Nephron progenitor cell (in vitro differentiated cells): ENCODE measurements at places on chromosomes 13 and 19.

DNA sequence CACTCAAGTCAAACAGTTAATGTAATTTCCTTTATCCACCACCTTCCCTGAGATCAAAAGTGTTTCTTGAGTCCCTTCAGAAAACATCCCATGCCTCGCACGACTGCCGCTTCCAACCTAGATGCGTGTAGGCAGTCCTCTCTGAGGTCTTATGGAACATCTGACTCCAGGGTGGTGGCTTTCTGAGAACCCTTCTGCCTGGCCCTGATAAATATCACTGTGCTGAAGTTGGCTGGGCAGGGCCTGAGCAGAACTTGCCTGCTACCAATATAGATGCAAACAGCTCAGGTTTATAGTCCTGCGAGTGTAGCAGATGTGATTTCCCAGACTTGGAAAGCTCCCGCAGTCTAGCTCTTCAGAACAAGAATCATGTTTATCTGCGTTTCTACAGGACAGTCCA lies 61.1 kb upstream of the GPR12 start:
- DNase-seq: no peak

- no peak for DNase-seq
These were observed 12.4 kb upstream of the CBLC start for GRCh38 chr19:44765033-44765948.

- DNase-seq: no peak
These were observed 517.2 kb upstream of the SPRY2 start for GRCh38 chr13:80858131-80858530.

DNA sequence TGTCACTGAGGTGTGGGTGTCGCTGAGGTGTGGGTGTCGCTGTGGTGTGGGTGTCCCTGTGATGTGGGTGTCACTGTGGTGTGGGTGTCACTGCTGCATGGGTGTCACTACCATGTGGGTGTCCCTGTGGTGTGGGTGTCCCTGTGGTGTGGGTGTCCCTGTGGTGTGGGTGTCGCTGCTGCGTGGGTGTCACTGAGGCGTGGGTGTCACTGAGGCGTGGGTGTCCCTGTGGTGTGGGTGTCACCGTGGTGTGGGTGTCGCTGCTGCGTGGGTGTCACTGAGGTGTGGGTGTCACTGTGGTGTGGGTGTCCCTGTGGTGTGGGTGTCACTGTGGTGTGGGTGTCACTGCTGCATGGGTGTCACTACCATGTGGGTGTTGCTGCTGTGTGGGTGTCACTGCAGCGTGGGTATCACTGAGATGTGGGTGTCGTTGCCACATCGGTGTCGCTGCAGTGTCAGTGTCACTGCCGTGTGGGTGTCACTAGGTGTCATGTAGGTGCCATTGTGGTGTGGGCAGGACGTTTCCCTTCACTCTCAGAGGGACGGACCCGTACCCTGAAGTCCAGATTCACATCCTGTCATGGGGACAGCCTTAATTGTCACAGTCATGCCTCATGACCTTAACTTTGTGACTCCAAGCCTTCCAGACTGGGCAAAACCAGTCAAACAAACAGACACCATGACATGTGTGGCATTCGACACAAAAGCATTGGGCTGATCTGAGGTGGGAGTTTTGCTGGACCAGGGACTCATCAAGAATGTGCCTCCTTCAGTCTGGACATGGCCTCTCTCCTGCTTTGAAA lies 12.7 kb upstream of the GAS6 start:
- DNase-seq: no peak

DNA sequence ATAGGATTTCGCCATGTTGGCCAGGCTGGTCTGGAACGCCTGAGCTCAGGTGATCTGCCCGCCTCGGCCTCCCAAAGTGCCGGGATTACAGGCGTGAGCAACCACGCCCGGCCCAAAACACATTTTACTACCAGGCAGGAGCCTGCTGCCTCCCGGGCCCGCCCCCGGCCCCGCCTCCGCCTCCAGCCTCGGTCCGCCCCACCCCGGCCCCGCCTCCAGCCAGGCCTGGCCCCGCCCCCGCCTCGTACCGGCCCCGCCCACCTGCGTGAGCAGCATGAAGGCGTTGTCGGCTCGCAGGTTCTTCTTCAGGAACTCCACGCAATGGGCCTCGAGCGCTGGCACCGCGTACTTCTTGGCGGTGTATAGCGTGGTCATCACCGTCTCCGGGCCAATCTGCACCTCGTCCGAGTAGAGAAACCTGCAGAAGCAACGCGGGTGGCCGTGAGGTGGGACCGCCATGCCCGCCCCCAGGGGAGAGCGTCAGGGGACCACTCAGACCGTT lies 22.7 kb downstream of the BTBD2 start:
- no peak for DNase-seq

DNA sequence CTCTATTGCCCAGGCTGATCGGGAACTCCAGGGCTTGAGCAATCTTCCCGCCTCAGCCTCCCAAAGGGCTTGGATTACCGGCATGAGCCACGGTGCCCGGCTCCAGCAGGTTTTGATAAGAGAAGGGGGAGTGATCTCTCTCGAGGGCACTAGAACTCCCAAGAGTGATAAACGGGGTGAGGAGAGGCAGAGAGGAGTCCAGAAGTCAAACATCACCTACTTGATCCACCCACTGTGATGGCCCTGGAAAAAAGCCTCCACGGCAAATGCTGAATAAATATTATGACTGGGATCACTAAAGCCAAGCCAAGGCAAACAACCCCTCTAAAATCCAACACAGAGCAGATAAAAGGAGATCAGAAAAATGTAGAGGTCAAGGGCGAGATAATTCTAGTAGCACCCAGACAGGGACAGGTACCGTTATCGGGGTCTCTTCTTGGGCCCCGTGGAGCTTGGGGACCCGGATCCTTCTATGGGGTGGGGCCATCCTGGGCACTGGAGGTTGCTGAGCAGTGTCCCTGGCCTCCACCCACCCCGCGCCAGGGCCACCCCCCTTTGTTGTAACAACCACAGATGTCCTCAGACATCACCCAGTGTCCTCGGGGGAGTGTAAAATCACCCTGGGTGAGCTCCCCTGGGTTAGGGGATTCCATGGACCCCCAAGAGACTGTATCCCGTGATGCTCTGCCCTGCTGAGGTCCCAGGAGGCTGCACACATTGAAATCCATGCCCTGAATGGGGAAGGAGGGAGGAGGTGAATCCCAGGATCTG lies 3.7 kb upstream of the CREB3L3 start:
- no peak for DNase-seq

GRCh38 chr19:6734096-6734696 lies 3.2 kb downstream of the GPR108 start:
- DNase-seq: no peak

DNA sequence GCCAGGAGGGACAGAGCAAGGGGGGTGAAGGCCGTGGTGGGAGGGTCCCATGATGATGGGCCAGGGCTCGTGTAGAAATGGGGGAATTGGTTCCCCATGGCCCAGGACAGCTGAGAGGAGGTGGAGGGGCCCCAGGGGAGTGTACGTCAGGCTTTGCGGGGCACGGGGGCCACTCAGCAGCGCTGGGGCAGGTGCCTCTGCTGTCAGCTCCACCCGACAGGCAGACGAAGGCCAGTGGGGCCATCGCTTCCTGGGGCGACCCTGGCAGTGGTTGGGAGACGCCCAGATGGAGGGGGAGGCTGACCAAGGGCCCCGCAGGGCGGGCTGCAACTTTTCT lies 1.9 kb upstream of the TEKTIP1 start:
- no peak for DNase-seq

DNA sequence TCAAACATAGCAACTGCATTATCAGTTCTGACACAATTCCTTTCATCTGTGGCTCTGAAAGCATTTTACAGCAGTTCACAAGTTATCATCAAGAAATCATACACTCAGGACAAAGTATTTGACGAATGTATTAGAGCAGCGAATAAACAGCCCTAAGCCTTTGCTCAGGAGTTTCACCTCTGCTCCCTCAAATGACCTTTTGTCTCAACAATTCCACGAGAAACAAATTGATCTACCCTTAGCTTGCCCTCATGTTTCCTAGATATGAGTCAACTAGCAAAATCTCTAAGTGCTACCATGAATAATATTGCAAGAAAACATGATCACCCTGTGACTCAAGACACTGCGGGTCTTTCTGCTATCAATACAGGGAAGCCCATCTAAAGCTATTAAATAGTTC lies 396.1 kb downstream of the EFNB2 start:
- no peak for DNase-seq

DNA sequence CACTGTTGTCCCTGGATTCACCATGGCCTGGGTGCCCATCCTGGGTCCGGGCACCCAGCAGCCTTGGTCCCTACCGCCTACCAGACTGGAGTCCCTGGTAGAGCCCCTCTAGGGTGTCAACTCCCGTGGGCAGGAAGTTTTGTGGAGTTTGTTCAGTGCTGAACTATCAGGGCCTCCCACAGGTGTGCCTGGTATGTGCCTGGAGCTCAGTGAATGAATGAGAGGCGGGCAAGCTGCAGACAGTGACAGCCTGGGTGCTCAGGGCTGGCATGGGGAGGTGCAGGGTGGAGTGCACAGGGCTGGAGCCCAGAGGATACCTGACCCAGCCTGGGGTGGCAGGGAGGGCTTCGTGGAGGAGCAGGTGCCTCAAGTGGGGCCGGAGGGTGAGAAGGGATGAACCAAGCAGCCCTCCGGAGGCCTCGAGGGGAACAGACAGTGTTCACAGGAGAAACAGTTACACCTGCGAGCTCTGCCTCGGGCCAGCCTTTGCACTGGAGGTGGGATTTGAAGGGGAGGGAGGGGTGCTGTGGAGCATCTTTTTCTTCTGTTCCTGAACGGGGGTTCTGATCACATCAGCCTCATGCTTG lies 29.6 kb downstream of the PAK4 start:
- DNase-seq: no peak

GRCh38 chr13:61779456-61779855 lies 363.8 kb upstream of the PCDH20 start:
- no peak for DNase-seq

DNA sequence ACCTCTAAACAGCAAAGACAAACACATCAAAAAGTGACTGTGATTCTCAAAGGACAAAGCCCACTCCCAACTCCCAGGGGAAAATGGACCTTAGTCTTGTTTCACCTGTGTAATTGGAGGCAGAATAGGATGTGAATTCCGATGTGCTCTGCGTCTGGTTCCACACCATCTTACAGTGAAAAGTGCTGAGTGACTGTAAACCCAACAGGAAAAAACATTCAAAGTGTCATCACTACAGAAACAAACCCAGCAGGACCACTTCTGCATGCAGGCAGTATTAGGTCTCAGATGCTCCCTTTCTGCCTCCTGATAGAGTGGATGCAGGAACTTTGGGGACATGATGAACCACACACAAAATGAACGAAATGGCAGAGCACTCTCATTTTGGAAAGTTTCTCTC lies 6.5 kb downstream of the UQCRFS1 start:
- no peak for DNase-seq

GRCh38 chr19:29277102-29277501 lies 64.2 kb upstream of the UQCRFS1 start:
- peak; percentile 18 for DNase-seq

GRCh38 chr13:41059456-41060081 lies 1.7 kb upstream of the WBP4 start:
- no peak for DNase-seq

GRCh38 chr13:30863231-30863630 lies 42.8 kb upstream of the MEDAG start:
- no peak for DNase-seq

- DNase-seq: no peak
These were observed 200 bp downstream of the MLLT1 start for GRCh38 chr19:6279620-6279930.

- DNase-seq: no peak
These were observed 169.5 kb upstream of the UFM1 start for GRCh38 chr13:38180126-38180525.

GRCh38 chr13:34421858-34422475 lies 520.1 kb upstream of the NBEA start:
- no peak for DNase-seq

- no peak for DNase-seq
These were observed 6.2 kb downstream of the ZNF763 start for GRCh38 chr19:11971041-11971440.

GRCh38 chr19:17967257-17968051 lies 547 bp downstream of the KCNN1 start:
- no peak for DNase-seq

DNA sequence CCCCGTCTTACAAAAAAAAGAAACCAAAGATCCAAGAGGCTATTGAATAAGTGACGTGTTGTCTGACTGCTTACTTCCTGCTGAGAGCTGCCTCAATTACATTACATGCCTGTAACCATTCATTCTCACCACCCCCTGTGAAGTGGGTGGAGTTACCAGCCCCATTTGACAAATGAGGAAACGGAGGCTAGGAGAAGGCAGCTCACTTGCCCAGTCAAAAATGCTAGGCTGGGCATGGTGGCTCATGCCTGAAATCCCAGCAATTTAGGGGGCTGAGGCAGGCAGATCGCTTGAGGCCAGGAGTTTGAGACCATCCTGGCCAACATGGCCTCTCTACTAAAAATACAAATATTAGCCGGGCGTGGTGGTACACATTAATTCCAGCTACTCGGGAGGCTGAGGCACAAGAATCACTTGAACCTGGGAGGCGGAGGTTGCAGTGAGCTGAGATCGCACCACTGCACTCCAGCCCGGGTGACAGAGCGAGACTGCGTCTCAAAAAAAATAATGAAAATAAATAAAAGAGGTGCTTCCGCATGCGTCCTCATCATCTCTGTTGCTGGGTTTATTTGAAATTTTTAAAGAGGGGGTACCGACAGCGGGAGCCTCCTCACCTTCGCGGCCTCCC lies 499 bp downstream of the LSM7 start:
- no peak for DNase-seq

DNA sequence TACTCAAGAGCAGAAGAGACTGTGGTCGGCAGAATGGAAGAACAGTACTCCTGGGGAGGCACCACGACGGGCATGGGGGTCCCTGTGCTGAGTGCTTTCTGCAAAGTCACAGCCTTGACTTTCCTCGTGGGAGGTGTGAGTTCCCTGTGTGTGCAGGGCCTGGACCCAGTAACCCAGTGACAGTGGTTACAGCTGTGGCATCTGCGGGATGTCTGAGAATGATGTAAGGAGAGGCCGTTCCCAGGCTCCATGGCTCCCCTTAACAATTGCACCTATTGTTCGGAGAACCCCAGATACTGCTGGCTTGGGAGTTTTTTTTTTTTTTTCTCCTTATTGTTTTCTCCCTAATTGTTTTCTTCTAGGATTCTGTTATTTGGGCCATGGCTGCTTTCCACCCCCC lies 5.1 kb upstream of the NANOS2 start:
- no peak for DNase-seq

GRCh38 chr13:65631078-65631477 lies 1599.1 kb downstream of the PCDH9 start:
- no peak for DNase-seq

GRCh38 chr13:112452380-112453206 lies 76.4 kb downstream of the SPACA7 start:
- DNase-seq: no peak

- DNase-seq: no peak
These were observed 3.6 kb downstream of the SIGLEC11 start for GRCh38 chr19:49957262-49957915.

GRCh38 chr19:50556282-50557008 lies 11.8 kb downstream of the LRRC4B start:
- peak; percentile 98 for DNase-seq
